GM12864 (cell line): ENCODE measurements at places on chromosomes 11 and 22.

DNA sequence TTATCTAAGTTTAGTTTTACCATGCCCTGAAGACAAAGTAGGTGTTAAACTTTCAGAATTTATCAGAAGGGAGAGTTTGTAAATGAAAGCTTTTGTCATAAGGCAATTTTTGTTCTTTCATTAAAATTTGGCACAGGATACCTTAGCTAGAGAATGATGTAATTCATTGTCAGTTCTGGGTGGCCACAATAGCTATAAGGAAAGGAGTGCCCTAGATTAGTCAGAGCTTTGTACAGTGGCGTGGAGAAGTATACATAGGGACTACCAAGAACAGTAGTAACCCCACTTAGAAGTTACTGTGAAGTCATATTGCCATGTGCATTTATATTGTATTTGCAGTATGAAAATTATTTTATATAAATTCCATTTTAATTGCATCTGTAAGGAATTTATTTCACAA is 126.3 kb upstream of the CARD18 start:
- DNase-seq = no peak

DNA sequence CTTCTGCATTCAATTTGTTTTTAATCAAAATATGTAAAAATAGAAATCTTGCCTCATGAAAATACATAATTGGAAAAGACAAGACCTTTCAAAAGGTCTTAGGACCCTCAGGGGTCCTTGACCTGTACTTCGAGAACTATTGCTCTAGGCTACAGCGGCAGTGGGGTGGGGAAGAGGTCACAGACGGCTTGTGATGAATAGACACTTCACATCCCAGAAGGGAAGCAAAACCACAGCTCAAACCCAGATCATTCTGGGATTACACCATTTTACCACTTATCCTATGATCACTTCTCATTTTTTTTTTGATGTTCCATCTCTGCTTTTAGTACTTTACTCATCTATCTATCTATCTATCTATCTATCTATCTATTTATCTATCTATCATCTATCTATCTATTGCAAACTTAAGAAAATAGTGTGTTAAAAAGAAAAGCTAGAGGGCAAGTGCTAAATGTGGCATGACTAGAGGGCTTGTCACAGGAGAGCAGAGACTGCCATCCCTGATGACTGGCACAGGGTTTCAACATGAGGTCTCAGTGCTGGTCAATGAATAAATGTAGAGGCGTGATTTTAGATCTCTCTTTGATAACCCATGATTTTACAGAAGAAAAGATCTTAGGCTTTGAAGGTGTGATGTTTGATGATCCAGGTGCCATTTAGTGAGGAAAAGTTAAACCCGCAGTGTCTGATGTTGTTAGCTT is 37.1 kb downstream of the RNF141 start:
- DNase-seq = no peak

DNA sequence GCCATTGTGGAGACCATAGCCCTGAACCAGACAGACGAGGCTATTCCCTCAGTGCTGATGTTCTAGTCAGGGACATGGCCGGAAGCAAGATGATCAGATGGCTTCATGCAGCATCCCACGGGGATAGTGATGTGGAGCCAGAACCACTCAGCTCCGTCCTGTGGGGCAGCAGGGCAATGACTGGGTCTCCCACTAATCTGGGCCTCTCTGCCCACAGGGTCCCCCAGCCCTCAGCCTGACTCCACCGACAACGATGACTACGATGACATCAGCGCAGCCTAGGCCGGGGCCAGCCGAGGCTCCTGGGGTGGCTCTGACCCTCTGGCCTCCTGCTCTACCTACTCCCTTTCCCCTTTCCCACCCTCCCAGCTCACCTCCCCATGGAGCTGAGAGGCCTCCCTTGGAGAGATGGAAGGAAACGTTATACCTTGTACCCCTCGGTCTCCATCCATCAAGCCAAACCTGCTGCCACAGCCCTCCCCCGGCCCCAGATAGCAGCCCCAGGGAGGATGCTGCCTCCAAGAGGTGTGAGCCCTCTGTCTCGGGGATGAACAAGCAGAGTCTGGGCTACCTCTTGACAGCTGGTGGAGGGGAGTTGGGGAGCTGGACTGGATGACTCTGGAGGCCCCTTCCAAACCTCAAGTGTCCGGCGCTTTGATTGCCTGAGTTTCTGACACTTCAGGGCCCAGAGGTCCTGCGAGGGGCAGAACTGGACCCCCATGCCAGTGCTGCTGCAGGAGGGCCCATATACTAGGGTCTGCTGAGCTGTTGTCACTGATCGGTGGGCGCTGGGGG is 47.8 kb downstream of the CD6 start:
- no peak for DNase-seq

GRCh38 chr11:20162824-20163782 is 2.8 kb upstream of the DBX1 start:
- no peak for DNase-seq

DNA sequence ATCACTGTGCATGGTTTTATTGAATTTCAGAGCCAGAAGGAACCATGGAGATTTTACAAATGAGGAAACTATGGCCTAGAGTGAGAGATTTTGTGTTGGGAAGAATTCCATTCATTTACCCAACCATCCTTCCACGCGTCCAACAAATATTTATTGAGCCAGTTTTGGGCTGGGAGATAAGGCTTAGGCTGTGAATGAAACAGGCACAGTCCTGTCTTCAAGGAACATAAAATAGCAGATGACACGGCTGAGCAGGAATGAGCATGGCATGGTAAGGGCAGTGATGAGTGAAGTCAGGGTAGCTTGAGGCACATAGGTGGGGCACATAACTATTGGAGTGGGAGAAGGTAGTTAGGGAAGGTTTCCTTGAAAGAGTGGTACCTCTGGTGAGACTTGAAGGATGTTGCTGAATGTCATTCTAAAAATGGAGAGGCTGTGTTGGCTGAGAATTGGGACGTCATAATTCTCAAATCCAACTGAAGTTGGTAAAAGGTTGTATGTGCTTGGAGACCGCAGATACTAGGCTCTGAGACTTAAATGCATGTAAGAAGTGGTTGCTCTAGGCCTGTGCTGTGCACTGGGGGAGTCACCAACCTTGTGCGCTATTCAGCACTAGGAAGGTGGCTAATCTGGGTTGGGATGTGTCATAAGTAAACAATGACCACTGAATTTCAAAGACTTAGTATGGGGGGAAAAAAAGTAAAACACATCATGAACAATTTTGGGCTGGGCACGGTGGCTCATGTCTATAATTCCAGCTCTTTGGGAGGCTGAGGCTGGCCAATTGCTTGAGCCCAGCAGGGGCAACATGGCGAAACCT is 51.9 kb downstream of the TEAD1 start:
- DNase-seq = no peak

DNA sequence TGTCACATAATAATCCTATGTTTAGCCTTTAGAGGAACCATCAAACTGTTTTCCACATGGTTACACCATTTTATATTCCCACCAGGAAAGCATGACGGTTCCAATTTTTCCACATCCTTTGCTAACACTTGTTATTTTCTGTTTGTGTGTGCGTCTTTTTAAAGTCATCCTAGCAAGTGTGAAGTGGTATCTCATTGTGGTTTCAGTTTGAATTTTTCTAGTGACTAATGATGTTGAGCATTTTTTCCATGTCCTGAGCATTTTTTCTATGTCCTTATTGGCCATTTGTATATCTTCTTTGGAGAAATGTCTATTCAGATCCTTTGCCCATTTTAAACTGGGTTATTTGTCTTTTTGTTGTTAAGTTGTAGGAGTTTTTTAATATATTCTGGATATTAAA is 53.7 kb upstream of the DEPDC7 start:
- no peak for DNase-seq

- DNase-seq = no peak
These were observed 42.9 kb downstream of the DDX6 start for GRCh38 chr11:118748056-118748455.

DNA sequence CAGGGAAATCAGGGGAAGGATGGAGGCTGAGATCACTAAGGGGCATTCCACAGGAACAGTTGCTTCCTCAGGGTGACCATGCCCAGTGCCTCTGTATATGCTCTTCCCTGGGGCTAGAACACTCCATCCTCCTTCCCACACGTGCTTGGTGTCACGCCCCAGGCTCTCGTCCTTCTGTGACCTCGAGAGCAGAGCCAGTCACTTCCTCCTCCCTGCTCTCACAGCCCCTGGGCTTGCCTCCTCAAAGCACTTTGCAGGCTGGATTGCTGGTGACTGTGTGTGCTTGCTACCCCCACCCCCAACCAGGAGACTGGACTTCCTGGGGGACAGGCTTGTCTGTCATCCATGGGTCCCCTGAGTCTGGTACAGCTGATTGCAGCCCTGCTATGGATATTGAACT is 56.5 kb upstream of the AMPD3 start:
- DNase-seq = no peak
